Nucleus accumbens (tissue), 56 donors: ENCODE measurements at places on chromosomes 5 and 9.

- DNase-seq = no peak
Measured at GRCh38 chr9:134301387-134302129, 24.7 kb upstream of the RXRA start.

- no peak for DNase-seq
Measured at GRCh38 chr5:58071566-58071965, 388.3 kb downstream of the PLK2 start.

- DNase-seq = no peak
Measured at GRCh38 chr5:158718738-158719505, 380.8 kb downstream of the EBF1 start.

GRCh38 chr5:68533051-68533450 lies 317.5 kb downstream of the PIK3R1 start:
- DNase-seq = no peak

DNA sequence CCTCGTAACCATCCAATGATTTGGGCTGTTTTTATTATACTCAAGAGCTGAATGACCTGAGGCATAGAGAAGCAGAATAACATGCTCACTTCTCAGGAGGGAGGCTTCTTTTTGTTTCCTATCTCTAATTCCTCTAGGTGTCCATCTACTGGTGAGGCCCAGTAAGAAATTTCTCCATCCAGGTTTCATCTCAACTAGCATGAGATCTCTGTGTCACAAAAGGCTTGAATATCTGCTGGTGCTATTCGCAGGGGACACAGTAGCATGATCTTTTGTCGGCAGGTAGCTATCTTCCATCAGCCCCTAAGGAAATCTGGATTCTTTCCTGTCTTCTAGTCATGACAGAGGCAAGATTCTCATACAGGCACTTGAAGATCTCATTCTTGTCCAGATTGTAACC lies 8.9 kb downstream of the IFNE start:
- no peak for DNase-seq

DNA sequence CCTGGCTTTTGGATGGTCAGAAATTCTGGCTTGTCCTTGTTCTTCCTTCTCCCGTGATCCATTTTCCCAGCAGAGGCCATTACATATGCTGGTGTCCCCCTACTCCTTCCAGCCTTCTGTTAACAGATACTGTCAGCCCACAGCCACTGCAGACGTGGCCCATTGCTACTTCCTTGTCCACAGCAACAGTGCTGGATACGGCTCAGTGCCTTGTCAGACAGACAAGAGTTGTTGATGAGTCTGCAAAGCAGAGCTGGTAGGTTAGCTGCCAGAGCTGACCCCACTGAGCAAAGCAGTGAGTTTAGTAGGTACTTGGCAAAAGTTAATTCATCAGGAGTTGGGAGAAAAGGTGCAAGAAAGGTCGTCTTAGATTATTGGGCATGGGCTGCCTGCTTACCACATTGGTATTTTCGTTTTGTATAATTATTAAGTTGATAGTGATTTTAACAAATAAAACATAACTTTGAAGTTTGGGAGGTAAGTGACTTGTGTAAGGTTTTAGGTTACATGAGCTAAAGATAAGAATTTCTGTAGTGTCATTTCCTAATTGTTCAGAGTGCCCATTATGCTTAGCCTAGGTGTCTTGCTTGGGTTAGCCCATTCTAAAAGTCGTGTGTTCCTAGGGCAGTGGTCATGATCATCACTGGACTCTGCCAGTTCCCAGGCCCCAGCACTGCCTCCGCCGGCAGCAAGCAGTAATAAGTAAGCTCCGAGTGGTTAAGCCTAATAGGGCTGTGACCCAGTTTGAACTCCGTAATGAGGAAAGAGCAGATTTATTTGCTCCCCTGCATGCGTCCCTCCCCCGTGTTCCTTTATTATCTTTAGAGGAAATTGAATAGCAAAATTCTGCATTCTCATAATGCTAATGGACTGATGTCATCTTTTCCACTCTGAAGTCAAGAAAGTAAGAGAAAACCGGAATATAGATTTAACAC lies 292.0 kb downstream of the FANCC start:
- DNase-seq = no peak

- no peak for DNase-seq
Measured at GRCh38 chr5:82793808-82794419, 283.3 kb downstream of the TMEM167A start.

DNA sequence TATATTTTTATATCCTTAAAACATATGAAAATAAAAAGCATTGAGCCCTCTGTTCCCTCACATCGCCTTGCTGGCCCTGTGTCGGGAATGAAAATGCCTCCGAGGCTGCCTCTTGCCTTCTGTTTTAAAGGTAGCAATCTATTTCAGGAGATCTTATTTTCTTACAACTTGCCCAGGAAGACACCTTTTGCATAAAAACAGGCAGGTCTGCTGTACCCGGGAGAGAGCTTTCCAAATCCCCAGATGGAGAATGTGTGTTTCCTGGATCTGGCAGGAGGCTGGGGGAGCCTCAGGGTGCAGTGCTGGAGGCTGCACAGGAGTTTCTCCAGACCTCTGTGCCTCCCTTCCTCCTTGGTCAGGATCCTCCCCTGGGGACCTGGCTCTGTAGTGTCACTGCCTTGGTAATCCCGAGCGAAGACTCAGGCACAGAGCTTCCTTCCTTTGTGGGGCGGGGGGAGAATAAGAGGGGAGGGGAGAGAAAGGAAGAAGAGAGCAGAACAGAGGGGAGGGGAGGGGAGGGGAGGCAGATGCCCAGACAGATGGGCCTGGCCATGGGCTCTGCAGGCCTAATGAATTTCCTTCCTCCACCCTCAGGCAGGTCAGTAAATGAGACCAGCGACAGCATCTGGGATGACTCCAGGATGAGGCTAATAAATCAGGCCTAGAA lies 104.0 kb upstream of the BOD1 start:
- DNase-seq = no peak

GRCh38 chr5:170070556-170071412 lies 34.9 kb upstream of the FOXI1 start:
- DNase-seq = no peak

DNA sequence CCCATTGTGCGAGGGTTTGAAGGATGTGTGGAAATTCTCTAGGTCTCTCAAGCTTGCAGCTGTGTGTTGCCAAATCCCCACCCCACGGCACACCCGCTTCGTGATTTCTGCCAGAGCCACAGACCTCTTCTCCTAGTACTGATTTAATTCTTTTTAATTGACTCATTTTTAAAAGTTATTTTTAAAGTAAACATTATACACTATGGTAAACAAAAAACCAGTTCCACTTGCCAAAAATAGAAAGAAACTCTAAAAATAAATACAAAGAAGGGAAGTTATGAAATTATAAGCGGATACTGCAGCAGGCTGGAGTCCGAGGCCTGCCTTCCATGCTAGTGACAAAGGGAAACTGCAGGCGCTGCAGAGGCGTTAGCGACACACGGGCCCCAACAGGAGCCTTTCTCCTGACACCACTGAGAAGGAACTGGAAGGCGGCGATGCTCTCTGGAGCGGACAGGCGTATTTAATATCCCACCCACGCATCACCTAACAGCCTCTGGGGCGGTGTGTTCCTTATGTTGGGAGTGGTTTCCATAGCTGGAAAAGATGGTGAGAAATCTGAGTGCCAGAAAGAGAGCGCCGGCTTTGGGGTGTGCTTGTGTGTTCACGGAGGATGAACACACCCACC lies 122.5 kb downstream of the COL23A1 start:
- DNase-seq = no peak

- DNase-seq = no peak
Measured at GRCh38 chr5:144778561-144778960, 607.9 kb downstream of the KCTD16 start.

DNA sequence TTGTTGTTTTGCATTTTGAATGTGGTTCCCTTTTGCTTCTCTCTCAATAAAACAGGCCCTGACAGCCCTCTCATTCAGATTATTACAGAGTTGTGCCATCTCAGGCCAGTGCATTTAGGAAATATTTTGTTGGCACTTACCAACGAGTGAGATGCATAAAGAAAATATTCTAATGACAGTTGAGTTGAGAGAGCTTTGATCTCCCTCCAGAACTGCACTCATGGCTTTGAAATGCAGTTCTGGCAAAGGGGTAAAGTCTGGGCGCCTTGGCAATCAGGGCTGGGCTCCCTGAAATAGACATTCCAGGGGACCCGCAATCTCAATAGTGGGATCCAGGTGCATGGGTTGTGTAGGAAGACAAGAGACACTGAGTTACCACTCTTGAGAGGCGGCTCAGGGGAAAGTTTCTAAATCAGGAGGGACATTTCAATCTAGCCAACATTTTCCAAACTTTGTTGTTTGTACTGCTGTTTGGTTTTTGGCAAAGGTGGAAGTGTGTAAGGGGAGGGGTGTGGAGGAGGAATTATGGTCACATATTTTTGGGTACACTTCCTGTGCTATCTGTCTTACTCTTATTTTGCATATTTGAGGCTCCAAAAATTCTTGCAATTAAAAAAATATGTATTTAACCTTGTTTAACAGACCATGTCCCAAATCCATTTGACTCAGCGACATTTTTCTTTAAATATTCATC lies 48.8 kb downstream of the PAPPA start:
- no peak for DNase-seq

DNA sequence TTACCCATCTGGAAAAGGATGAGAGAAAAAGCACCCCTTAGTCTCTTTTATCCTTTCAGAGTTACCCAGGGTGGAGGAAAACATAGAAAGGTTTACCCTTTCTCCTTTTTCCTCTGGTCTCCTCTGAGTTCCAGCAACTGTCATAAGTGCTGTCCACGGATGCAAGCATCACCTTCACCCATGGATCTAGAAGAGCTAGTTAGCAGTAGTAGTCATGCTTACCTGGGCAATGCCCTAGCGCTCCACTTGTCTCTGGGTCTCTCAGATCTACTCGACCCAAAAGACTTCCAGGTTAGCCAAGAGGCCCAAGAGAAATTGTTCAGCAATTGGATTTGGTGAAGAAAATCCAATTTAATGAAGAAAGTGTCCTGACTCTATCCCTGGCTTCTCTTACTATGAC lies 656.2 kb upstream of the PTPRD start:
- no peak for DNase-seq

DNA sequence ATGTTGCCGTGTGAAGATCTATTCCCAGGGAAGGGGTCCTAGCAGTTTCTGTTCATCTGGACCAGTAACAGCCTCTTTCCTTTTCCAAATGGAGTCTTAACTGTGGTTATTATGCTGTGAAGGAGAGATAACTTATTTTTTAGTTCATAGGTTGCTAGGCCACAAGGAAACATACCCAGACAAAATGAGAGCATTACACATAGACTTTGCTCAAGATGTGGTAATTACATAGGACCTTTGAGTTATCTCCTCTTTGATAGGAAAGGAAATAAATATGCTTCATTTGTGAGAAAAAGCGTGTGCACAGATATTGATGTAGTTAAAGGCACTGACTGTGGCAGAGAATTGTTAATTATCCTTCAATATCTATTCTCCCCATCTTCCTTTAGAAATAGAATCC lies 52.5 kb upstream of the SNX2 start:
- no peak for DNase-seq

- DNase-seq = no peak
Measured at GRCh38 chr5:134477462-134478245, 47.8 kb upstream of the JADE2 start.

DNA sequence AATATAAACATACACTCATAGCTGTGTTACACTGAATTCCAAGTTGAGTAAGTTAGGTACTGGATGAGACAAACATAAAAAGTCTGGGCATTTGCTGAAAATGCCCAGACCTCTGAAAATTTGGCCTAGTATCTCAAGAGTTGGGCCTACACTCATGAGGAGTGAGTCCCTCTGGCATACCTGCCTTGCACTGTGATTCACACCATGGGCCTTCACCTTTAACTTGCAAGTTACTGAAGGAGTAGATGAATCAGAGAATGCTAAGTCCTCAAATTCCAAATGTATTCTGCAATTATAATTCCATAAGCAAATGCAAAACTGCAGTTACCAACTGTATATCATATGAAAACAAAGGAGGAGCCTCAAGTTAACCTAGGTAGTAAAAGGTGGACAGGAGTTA lies 32.3 kb upstream of the C9orf40 start:
- DNase-seq = no peak

- DNase-seq = no peak
Measured at GRCh38 chr5:40594811-40595210, 84.9 kb upstream of the PTGER4 start.

GRCh38 chr5:84450617-84451414 lies 66.1 kb upstream of the EDIL3 start:
- DNase-seq = no peak

GRCh38 chr5:87598460-87598859 lies 185.7 kb upstream of the CCNH start:
- DNase-seq = no peak

GRCh38 chr5:180495991-180496741 lies 2.0 kb downstream of the CNOT6 start:
- no peak for DNase-seq

GRCh38 chr9:68775003-68775730 lies 70.1 kb downstream of the PIP5K1B start:
- no peak for DNase-seq

- no peak for DNase-seq
Measured at GRCh38 chr9:117545846-117546245, 131.0 kb upstream of the ASTN2 start.

DNA sequence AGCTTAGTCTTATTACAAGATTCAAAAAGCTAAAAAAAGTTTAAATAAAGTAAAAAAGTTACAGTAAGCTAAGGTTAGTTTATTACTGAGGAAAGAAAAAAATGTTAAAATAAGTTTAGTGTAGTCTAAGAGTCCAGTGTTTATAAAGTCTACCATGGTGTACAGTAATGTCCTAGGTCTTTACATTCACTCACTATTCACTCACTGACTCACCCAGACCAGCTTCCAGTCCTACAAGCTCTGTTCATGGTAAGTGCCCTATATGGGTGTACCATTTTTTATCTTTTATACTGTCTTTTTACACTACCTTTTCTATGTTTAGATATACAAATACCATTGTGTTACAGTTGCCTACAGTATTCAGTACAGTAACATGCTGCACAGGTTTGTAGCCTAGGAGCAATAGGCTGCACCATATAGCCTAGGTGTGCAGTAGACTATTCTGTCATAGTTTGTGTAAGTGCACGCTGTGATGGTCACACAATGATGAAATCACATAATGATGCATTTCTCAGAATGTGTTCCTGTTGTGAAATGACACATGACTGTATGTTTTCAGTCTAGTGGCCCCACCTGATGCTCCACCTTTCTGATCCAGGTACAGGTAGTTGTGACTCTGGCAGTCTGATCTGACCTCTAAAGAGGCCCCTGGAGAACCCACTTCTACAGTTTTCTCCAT lies 45.7 kb downstream of the SNX18 start:
- DNase-seq = no peak
